ENCODE measurements at places on chromosomes 3 and 15.

DNA sequence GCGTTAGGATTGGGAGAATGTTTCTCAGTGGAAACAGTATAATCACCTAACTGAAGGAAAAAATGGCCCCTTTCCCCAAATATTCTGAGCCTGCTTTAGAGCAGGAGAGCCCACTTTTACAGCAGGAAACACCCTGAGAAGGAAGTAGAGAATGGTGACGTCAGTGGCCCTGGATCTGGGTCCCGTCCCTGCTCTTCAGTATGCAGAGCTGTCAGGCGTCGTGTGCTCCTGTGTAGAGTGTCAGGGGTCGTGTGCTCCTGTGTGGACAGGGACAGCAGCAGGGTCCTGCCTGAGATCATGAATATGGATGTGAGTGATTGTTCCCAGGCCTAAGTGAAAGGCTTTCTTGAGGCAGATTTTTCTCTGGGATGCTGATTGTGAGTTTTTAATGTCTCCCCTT is 45.2 kb downstream of the CGNL1 start:
- no peak for DNase-seq

DNA sequence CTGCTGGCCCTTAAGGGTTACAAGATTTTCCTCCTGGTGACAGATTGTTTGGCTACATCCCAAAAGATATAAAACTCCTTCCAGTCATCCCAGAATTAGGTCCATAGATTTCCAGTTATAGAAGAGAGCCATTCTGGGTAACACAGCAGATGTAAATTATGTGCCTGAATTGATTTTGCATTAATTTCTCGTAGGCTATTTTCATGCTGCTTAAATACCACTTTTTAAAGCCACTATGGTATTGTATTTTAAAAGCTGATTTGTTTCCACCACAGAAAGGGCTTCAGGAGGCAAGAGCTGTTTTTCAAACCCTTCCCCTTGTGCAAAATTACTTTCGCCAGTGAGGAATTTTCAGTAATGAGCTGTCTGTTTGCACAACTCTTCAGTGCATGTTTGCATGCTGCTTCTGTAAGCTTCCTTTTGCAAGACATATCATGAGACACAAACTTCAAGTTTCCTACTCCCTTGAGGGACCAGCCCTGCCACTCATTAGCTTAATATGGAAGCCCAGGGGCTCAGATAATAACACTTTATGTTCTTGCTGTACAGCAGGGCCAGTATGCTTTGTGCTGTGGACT is 105.4 kb upstream of the TNIK start:
- peak; percentile 79 for DNase-seq

GRCh38 chr15:38285456-38285855 is 32.8 kb downstream of the SPRED1 start:
- DNase-seq, result no peak

- DNase-seq, result no peak
These were observed 167.5 kb upstream of the UMPS start for GRCh38 chr3:124562769-124563168.

DNA sequence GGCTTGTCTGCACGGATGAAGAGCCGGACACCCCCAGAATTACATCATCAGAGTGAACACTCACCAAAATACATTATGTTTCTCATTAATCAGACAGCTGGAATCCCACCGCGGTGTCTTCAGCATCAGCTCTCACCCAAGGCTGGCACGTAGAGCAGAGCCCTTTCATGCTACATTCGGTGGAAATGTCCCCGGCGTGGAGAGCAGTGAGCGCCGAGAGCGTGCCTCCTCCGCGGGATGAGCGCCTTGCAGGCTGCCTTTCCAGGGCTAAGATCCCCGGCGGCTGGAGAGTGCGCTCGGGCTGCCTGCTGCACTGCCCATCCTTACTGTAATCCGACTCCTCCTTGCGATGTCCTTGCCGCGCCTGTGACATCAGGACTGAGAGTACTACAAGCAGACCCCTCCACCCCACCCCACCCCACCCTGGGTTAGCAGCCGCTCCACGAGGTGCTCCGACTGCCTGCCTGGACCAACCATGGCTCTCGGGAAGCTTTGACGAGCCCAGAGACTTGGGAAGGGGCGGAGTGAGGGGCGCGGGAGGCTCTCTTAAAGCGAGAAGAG is at the start of gene ZNF385D:
ZNF385D (minus strand) TSS at position 380 of the 561 bp plus-strand sequence; CDS start at position 86, 294 bp downstream.
- DNase-seq, result peak; percentile 51

GRCh38 chr15:83717010-83717409 is 63.1 kb downstream of the ADAMTSL3 start:
- no peak for DNase-seq

- no peak for DNase-seq
These were observed 138.1 kb upstream of the RAP2B start for GRCh38 chr3:153023896-153024295.

DNA sequence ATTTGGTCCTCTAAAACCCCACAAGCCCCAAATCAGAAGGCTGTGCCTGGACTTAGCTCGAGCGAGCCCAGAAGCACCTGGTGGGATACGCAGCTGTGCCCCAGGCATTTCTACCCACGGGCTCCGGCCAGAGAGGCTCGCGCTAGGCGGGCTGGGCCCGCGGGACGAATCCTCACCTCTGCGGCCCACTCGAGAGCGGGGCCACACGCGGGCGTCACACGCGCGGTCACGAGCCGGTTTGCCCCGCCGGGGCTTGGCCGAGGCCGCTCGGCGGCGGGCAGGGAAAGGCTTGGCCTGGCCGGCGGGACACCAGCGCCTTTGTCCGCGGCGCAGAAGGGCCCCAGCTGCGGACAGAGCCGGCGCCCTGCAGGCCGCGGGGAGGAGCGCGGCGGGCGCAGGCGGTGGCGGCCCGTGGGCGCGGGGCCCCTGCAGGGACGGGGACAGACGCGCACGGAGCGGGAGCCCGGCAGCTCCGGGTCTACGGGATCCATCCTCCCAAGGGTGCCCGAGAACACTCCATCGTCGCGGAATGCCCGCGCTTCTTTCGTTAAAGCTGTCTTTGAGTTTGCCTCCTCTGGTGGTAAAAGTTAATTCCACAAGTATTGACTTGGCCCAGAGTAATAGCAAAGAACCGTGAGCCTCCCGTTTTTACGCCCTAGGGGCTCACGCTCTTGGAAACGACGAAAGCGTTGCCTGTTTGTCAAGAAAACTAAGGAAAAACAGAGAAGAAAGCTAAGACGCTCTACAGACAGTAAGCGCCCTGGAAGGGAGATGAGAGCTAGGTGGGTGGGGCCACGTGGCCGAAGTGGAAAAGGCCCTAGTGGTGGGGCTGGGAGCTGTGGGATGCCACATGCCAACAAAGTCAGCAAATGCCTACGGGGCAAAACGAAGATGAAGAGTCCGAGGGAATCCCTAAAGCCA is 26.4 kb downstream of the TYRO3 start:
- peak; percentile 39 for DNase-seq

DNA sequence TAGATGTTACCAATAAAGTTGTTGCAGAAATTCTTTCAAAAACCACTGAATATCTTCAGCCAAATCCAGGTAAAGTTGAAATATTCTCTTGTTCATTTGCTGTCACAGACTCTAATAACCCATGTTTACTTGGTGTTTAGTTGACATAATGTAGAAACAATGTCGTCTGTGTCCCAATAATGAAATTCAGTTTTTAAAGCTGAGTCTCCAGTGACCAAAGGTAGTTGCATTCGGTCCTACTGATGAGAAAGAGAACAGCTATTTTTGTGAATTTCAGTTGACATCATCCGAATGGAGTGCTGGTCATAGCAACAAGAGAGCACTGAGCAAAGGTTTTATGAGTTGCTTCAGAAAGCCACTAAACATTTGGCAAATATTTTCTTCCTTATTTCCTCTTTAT is 88.8 kb upstream of the ADAMTSL3 start:
- no peak for DNase-seq

- no peak for DNase-seq
These were observed 58.0 kb downstream of the HRH1 start for GRCh38 chr3:11212299-11212608.

- no peak for DNase-seq
These were observed 134.0 kb downstream of the TPRA1 start for GRCh38 chr3:127456471-127457093.

DNA sequence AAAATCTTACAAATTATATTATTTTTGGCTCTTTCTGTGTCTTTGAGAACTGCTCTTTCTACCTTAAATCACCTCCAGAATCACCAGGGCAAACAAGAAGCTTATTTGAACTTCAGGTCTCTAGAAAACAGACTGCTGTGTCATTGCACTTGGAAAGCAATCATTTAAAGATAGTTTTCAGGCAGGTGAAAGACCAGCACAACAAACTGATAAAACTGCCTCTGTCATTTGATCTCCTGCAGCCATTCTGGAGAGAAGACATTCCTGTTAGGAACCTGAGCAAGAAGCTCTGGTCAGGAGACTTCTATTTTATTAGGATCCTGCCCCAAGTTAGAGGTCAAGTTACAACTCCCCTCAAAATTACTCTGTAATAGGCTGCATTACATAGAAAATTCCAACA is 50.7 kb upstream of the AP4E1 start:
- no peak for DNase-seq

GRCh38 chr3:110881069-110881468 is 190.5 kb upstream of the NECTIN3 start:
- peak; percentile 68 for DNase-seq

GRCh38 chr3:32698506-32698905 is 13.5 kb downstream of the CNOT10 start:
- no peak for DNase-seq

DNA sequence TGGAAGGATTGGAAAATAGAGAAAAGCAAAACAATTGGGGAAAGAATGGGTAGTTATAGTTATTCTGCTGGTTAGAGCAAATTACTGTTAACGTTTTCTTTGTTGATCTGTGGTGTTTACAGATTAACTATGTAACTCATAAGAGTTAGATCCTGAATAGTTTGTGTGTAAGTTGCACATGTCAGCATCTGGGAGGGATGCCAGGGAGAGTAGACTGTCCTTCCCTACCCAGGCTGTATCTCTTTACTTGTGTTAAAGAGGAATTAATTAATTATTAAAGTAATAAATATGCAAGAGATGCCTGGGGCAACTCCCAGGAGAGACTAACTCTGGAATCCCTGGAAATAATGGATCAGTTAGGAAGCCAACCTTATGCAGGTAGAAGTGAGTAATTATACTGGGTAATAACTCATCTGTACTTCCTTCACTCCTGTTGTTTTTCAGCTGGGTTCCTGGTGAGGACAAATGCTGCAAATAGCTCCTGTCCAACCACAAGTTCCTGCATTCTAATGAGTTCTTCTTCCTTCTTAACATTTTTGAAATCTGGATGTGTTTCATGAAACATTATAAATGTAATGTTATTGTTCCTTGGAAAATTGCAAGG is 18.9 kb downstream of the GHRL start:
- DNase-seq, result no peak

GRCh38 chr15:86773736-86774135 is 694.1 kb downstream of the AGBL1 start:
- DNase-seq, result no peak

- DNase-seq, result peak; percentile 88
These were observed 1.4 kb downstream of the ETV5 start for GRCh38 chr3:186107215-186108105.

DNA sequence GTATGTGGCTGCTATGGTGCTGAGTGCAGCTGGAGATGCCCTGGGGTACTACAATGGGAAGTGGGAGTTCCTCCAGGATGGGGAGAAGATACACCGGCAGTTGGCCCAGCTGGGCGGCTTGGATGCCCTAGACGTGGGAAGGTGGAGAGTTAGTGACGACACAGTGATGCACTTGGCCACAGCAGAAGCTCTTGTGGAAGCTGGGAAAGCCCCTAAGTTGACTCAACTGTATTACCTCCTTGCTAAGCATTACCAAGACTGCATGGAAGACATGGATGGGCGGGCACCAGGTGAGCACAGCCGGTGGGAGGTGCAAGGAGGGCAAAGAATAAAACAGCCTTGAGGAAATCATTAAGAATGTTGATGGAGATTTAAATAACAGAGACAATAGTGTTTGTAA is 2.9 kb downstream of the ADPRH start:
- DNase-seq, result no peak

- DNase-seq, result no peak
These were observed 13.9 kb upstream of the GPR171 start for GRCh38 chr3:151216641-151217607.

GRCh38 chr3:133835961-133836360 is 30.3 kb downstream of the SRPRB start:
- no peak for DNase-seq

DNA sequence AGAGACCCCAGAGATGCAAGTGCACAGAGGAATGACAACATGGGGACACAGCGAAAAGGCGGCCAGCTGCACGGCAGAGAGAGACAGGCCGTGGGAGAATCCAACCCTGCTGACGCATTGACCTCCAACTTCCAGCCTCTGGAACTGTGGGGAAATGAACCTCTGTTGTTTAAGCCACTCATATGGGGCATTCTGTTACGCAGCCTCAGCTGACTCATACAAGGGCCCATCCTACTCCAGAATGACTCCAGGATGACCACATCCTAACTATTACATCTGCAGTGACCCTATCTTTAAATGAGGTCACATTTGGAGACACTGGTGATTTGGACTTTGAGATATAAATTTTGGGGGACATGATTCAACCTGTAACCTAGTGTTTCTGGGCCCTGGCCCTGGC is 44.0 kb downstream of the KLF15 start:
- DNase-seq, result no peak

DNA sequence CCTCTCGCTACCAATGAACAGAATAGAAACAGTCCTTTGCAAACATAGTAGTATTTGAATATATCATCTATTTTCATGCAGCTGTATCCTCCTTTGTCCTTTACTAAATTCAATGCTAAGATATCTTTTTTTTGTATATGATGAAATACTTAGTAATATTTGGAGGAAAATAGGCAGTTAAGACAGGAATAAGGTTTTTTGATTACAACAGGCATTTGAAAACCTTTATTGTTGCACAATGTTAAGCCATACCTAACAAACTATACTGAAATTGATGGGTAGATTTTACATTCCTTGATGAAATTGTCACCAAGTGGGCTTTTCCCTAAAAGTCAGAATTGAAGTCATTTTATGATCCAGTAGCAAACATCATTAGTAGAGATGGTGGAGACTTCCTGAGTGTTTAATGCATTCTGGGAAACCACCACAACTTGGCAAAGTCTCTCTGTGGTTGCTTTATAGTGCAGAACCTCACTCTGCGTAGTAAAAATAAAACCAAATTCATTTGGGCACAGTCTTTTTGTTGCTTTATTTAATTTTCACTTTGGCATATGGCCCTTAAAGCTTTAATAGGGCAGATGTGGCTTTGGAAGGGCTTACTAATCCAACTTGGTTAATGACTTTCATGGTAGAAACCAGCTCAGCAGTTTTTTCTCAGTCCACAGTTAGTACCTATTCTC is 216.0 kb downstream of the DIPK2A start:
- no peak for DNase-seq
